Activated CD8-positive, alpha-beta memory T cell treated with anti-CD3 and anti-CD28 coated beads for 1 hour (primary cell): ENCODE measurements at places on chromosomes 11 and 22.

DNA sequence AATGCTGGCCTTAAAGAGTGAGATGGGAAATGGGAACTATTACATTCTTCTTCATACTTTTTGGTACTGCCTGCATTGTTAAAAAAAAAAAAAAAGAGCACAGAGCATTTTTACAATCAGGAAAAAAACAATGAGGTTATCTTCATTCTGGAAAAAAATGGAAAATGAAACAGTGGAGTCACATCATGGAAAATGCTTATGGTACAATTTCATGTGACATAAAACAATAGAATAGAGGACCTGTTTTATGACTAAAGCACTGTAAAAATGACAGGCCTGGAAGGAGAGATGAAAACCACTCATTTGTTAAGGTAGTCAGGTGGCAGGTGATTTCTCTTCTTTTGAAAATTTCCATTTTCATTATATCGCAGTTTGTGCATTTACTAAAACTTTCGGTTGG lies 75.0 kb downstream of the TIMP3 start:
- DNase-seq: no peak

DNA sequence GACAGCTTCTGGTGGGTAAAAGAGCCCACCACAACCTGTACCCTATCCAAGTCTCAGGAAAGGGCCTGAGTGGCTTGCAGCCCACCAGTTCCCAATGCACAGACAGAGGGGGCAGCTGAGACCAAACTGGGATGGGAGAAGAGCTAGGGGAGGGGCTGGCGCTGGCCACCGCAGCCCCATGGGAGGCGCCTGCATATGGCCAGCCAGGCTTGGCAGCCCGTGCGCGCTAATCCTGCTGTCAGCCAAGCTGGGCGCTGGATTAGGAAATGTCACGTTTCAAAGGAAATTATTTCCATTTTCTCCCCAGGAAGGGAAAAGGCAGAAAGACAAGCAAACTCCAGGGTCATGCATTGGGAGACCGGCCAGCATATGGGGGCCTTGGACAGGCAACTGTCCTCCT lies 236.8 kb downstream of the BUD13 start:
- no peak for DNase-seq

DNA sequence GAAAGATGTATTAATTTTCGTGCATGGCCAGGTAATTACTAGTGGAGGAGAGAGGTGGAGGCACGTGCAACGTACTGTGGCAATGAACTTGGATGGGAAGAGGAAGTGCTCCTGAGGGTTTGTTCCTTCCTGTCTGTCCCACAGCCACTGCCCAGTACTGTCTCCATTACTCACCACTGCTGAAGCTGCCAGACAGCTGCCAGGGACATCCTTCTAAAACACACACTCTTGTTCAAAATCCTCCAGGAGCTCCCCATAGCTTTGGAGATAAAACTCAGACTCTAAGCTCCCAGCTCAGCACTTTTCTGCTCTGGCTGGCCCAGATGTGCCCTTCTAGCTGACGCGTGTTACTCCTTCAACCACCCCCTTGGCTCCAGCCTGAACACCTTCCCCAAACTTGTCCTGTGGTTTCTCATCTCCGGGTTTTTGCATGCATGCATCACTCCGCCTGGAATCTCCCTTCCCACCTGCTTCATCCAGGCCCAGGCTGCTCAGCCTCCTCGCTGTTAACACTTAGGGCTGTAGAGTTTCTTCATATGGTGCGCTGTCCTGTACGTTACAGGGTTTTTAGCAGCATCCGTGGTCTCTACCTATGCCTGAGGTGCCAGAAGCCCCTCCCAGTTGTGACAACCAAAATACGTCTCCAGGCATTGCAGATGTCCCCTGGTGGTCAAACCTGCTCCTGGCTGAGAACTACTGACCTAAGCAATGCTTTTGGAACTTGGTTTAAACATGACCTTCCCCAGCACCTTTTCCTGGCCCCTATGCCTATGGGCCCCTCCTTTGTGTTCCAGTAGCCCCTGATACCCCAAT lies 69.5 kb downstream of the C11orf91 start:
- DNase-seq: no peak

DNA sequence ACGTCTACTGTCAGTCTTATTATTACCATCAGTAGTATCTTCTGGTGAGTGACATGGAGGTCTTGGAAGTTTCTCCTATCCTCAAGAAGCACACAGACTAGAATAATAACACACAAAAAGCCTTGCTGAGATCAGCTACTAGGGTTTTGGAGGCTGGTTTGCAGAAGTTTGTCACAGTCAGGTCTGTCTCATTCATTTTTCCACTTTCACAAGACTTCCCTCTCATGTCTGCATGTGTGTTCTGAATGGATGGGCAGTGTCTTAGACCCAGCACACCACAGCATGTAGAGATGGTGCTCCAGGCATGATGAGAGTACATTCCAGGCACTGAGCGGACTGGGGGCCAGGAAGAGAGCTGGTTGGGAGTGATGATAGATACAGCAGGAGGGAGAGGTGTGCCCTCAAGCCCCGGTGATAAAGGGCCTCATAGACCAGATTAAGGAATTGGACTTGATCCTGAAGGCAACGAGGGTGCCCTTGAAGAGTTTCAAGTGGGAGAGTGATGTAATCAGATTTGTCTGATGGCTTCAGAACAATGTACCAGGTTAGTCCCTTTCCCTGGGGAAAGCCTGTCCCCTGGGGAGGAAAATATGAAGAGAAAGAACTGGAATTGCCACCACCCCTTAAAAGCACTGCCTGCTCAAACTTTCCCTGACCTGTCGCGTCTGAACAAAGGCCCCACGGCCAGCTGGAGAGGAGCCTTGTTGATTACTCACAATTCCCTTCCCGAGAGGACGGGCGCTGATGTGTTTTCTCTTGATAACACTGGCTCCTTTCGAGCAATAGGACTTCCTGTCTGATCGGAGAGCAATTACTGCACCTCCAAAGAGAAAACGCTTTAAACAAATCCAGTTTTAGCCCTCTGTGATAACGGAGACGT lies 45.1 kb upstream of the LMO2 start:
- DNase-seq: no peak

- peak; percentile 14 for DNase-seq
These were observed 3.5 kb upstream of the KRTAP5-6 start for GRCh38 chr11:1693327-1694063.

- no peak for DNase-seq
These were observed 58.9 kb downstream of the CLPB start for GRCh38 chr11:72375241-72375960.

DNA sequence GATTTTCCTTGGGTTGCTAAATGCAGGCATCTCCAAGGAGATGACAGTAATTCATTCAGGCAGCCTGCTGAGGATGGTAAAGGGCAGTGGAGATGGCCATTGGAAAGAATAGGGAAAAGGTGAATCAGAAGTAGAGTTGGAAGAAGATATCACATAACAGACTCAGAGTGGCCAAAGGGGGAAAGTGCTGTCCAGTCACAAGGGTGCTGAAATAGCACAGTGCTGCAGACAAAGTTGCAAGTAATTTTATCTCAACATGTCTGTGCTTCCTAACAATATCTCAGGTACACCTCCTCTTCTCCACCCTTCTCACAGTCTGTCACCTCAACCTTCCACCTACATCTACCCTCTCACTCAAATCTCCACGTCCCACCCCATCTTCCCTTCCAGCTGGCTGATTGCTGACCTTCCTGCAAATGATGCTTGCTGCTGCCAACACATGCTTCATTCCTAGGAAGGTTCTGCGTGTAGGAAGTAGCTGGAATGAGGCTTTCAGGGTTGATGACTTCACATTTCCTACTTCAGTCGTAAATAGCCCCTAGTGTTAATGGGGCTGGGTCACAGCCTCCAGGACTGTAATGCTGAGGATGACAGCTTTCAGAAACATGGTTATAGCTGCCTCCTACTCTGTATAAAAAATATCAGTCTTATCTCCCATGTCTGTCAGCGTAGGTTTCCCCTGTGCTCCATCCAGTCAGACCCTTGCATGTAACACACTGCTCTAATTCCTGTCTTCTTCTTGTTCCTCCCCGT lies 123.9 kb downstream of the CTNND1 start:
- DNase-seq: no peak
